ENCODE measurements at places on chromosomes 5 and 9.
A peak's percentile ranks its signal among the peaks of the same experiment; 100 is the strongest.

- no peak for DNase-seq
Measured at GRCh38 chr9:16450578-16450977, 419.9 kb downstream of the BNC2 start.

GRCh38 chr9:101498323-101498722 lies 35.3 kb upstream of the RNF20 start:
- no peak for DNase-seq

GRCh38 chr9:110752766-110753165 lies 84.2 kb downstream of the MUSK start:
- no peak for DNase-seq

GRCh38 chr9:125541840-125542243 lies 165.2 kb downstream of the MAPKAP1 start:
- DNase-seq: no peak

DNA sequence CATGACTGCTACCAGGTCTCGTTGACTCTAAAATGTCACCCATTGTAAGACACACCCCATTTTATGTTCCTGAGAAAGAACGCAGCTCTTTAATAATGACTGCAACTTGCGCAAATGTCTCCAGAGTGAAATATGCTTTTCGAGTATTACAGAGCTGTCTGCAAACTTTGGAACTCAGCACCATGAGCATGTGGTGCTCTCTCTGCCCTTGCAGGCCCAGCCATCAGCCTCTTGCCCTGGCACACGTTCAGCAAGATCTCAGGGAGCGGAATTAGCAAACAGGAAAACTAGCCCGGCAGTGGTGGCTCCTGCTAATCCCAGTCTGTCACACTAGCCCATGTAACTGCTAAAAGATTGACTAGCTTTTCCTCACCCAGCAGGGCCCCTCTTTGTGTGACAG lies 114.5 kb upstream of the SLC1A3 start:
- DNase-seq: no peak

DNA sequence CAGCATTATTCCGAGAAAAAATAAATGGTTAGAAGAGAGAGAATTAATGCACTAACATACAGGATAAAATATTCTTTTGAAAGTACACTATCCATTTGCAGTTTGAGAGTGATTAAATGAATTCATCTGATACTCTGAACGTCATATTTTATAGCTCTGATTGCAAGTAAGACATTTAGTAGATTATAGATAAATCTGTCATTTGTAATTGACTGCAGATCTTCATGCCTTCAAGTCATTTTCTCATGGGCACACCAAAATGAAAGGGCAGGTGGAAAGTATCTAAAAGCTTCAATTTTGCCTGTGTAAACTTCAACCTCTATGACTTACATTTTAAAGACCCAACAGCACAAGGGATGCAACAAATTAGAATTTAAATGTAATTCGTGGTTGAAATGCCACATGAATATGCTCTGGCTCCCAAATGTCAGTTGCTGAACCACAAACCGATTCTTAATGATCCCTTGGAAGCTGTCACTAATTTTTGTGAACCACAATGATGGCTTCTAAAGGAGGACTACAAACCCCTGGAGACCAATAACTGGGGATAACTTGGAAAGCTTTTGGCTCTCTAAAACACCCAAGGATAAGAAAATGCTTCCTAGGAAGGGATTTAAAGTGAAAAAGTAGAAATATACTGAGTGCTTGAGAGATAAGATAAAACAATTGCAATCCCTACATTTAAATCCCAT lies 3.9 kb downstream of the TYRP1 start:
- DNase-seq: no peak

GRCh38 chr9:97943308-97943855 lies 5.4 kb upstream of the HEMGN start:
- no peak for DNase-seq

GRCh38 chr9:128408963-128409431 lies 11.7 kb upstream of the CERCAM start:
- DNase-seq: no peak

DNA sequence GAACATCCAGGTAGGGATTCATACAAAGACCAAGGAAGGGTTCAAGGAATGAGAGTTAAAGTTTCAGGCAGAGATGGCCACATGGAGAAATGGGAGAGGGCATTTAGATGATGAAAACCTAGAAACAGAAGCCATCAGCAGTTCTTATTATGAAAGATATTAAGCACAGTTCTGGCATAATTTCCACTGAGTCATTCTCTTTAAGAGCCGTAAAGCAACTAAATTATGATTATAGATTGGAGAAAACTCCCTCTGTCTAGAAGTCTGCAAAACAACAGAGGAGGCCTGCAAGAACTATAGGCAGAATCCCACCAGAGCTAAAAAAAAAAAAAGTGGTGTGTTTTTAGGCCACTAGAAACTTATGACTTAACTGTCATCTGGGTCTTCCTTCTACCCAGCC lies 157.1 kb upstream of the MPDZ start:
- no peak for DNase-seq

GRCh38 chr9:13627071-13627470 lies 347.6 kb upstream of the MPDZ start:
- no peak for DNase-seq

- no peak for DNase-seq
Measured at GRCh38 chr5:135034236-135034962, 371 bp upstream of the PITX1 start.

GRCh38 chr5:75711151-75711550 lies 6.1 kb downstream of the POC5 start:
- no peak for DNase-seq

- no peak for DNase-seq
Measured at GRCh38 chr5:157912621-157913325, 53.8 kb upstream of the CLINT1 start.

DNA sequence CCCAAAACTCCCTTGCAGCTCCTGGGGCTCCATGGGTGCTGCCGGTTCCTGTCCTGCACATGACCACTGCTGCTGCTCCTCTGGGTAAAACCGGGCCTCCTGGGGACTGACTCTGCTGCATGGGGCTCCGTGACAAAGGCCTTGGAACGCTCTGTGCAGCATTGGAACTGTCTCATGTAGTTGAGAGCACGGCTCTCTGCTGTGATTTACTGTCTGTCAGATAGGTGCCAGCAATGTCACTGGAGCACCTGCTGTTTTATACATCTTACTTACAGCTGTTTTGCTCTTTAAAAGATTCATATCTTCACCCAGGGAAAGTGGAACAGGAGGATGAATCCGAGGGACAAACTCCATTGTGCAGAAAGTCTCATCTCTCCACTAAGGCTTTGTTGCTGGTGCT lies 138.1 kb downstream of the YIPF5 start:
- peak; percentile 30 for DNase-seq

- DNase-seq: no peak
Measured at GRCh38 chr5:10130881-10131280, 118.8 kb downstream of the ATPSCKMT start.

DNA sequence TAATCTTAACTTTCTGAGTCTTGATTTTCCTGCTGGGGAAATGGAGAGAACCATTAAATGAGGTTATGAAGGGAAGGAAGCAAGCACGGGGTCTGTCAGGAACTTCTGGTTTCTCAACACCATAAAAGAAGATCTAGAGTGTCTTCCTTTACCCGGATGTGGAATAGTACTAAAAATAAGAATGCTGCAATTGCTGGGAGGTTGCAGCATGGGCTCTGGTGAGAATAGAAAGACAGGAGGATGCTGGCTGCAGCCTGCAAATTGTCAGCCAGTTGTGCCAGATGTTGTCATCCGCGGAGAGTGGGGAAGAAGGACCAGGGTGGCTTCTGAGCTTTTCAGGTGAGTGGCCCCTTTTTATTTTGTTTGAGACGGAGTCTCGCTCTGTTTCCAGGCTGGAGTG lies 69.3 kb upstream of the STC2 start:
- DNase-seq: no peak

- DNase-seq: no peak
Measured at GRCh38 chr5:55231029-55231918, 2.1 kb downstream of the CCNO start.

GRCh38 chr5:38297830-38298608 lies 39.7 kb downstream of the EGFLAM start:
- DNase-seq: no peak

DNA sequence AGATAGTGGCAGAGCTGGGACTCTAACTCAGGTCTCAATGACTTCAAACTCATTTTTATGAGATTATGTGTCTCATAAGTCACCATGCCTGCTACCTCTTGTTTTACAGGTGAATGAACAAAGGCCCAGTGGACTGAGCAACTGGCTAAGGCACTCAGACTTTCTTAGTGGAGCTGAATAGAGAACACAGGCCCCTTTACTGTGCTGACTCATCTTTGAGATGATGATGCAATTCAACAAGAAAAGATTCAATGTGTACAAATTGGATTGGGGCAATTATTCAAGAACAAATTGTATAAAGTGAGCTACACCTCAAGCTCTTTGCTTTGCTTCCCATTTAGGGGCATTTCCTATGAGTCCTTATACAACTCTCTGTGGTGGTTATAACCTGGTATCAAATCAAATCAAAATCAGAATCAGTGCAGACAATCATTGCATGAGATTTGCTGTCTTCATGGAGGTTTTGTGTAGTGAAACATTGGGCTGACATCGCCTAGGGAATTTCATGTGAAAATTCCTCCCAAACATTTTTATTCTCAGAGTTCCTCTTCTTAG lies 84.3 kb upstream of the PPP2R2B start:
- DNase-seq: no peak

- DNase-seq: no peak
Measured at GRCh38 chr9:133821601-133822429, 83.7 kb upstream of the SARDH start.

- DNase-seq: no peak
Measured at GRCh38 chr9:14148501-14149103, 165.3 kb downstream of the NFIB start.
